Neural crest cell (in vitro differentiated cells): ENCODE measurements at places on chromosomes 5 and 9. TPM values are rescaled to one million over a fixed set of nuclear protein-coding genes. Genes with fewer than 3 reads are reported as not detected.
A peak's percentile ranks its signal among the peaks of the same experiment; 100 is the strongest.

GRCh38 chr5:86765778-86766502 lies 148.2 kb downstream of the COX7C start:
- H3K4me3 ChIP-seq, result no peak overlapping the region
- no peaks in the 10 kb centered on the region for H3K27me3 ChIP-seq
- no peak for DNase-seq
- H3K36me3 ChIP-seq, result peaks cover 4% of the 10 kb centered on the region
- H3K27ac ChIP-seq, result no peak overlapping the region
- peaks cover 5% of the 10 kb centered on the region for H3K4me1 ChIP-seq

- DNase-seq, result no peak
- no peak overlapping the region for H3K4me3 ChIP-seq
- H3K27me3 ChIP-seq, result no peaks in the 10 kb centered on the region
- no peaks in the 10 kb centered on the region for H3K36me3 ChIP-seq
- H3K4me1 ChIP-seq, result no peaks in the 10 kb centered on the region
- no peak overlapping the region for H3K27ac ChIP-seq
Measured at GRCh38 chr5:59158165-59158564, 575.3 kb downstream of the RAB3C start.

DNA sequence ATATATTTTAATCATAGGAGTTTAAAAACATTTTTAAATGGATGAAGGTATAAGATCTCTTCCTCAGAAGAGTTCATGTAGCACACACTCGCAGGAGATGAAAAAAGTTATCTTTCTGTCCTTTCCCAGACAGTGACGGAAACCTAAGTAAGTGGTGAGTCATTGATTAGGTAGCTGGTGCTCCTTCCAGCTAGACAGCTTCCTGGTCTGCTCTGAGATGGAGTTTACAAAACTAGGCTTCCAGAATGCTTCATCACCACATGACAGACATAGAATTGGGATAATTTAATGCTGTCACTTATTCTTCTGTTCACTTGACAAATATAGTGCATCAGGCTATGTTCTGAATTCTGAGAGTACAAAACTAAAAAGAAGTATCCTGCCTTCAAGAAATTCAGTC lies 2393.0 kb upstream of the C9orf72 start:
- no peaks in the 10 kb centered on the region for H3K36me3 ChIP-seq
- H3K4me1 ChIP-seq, result no peaks in the 10 kb centered on the region
- no peaks in the 10 kb centered on the region for H3K27me3 ChIP-seq
- no peak overlapping the region for H3K4me3 ChIP-seq

DNA sequence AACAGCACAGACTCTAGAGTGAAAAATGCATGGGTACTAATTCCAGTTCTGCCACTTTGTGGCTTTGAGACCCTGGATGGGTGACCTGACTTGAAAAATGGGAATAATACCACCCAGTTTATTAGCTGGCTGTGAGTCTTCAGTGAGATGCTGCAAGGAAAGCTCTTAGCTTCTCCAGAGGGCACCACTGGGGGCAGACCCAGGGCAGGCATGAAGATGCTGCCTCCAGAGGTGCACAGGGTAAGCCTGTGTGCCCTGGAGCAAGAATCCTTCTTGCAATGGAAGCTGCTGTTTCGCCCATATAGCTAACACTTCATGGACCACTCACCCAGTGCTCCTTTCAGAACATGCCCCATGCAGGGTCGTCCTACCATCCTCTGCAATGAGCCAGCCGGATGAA lies 75.7 kb downstream of the C5orf15 start:
- peaks cover 6% of the 10 kb centered on the region for H3K4me1 ChIP-seq
- H3K27me3 ChIP-seq, result no peaks in the 10 kb centered on the region
- H3K36me3 ChIP-seq, result no peaks in the 10 kb centered on the region
- no peak overlapping the region for H3K4me3 ChIP-seq

GRCh38 chr9:111986035-111986556 lies 89.5 kb downstream of the UGCG start:
- DNase-seq, result no peak
- H3K27me3 ChIP-seq, result no peaks in the 10 kb centered on the region
- H3K4me3 ChIP-seq, result no peak overlapping the region
- H3K27ac ChIP-seq, result no peak overlapping the region
- no peaks in the 10 kb centered on the region for H3K36me3 ChIP-seq

DNA sequence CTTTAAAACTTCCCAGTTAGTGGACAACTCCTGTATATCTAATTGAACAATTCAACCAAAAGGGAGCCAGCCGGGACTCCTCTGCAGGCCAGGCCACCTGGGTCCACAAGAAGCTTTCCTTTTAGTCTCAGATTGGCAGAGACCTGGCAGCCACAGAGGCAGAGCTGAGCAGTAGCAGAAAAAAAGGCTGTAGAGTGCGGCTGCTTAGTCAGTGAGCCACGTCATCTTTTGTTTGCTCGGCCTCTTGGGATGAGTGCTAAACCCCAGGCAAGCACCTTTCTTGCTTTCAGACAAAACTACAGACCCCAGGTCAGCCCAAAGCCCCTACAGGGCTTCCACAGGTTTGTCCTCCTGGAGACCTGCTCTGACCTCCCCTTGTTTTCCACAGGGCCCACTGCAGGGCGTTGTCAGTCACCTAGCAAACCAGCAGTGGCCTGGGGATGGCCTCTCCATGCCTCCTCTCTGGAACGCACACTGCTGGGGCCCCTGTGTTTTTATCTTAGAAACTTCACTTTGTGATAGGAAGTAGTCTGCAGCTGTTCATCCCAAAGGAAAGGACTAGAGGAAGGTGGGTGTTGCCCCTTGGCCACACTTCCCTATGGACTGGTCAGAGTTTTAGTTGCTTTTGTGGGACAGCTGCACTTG lies 49.9 kb downstream of the SHB start:
- H3K27me3 ChIP-seq, result no peaks in the 10 kb centered on the region
- peak overlapping the region; percentile 29 for H3K27ac ChIP-seq
- H3K36me3 ChIP-seq, result no peaks in the 10 kb centered on the region
- H3K4me3 ChIP-seq, result no peak overlapping the region

DNA sequence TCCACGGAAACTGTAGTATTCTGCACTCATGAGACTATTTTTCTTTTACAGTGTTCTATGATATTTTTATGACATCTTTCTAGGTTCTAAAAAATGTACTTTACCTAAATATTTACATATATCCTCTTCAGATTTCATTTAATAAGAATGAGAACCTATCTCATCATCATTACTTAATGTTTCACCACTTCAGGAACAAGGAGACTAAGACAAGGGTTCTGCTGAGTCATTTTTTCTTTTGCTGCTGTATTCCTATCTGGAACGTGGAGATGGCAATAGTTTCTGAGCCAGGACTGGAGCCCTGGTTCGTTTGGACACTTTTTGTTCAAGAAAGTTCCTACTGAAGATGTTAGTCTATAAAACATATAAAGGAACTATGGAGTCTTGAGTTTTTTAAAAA lies 258.2 kb upstream of the MAP3K1 start:
- no peak for DNase-seq
- no peaks in the 10 kb centered on the region for H3K27me3 ChIP-seq
- no peaks in the 10 kb centered on the region for H3K36me3 ChIP-seq
- no peaks in the 10 kb centered on the region for H3K4me1 ChIP-seq
- H3K27ac ChIP-seq, result no peak overlapping the region
- H3K4me3 ChIP-seq, result no peak overlapping the region

GRCh38 chr5:127999909-128000308 lies 83.7 kb upstream of the SLC12A2 start:
- no peak overlapping the region for H3K4me3 ChIP-seq
- no peak for DNase-seq
- peaks cover 2% of the 10 kb centered on the region for H3K36me3 ChIP-seq
- H3K4me1 ChIP-seq, result no peaks in the 10 kb centered on the region
- H3K27me3 ChIP-seq, result no peaks in the 10 kb centered on the region
- no peak overlapping the region for H3K27ac ChIP-seq

GRCh38 chr5:165913059-165913458 lies 2378.4 kb upstream of the WWC1 start:
- no peak overlapping the region for H3K4me3 ChIP-seq
- H3K36me3 ChIP-seq, result peaks cover 7% of the 10 kb centered on the region
- no peak for DNase-seq
- H3K4me1 ChIP-seq, result no peaks in the 10 kb centered on the region

- no peak for DNase-seq
- peaks cover 15% of the 10 kb centered on the region for H3K4me1 ChIP-seq
- H3K27me3 ChIP-seq, result no peaks in the 10 kb centered on the region
- H3K4me3 ChIP-seq, result no peak overlapping the region
- H3K36me3 ChIP-seq, result no peaks in the 10 kb centered on the region
Measured at GRCh38 chr5:38370358-38371100, 112.2 kb downstream of the EGFLAM start.

GRCh38 chr5:174086751-174087150 lies 41.2 kb downstream of the NSG2 start:
- peaks cover 21% of the 10 kb centered on the region for H3K4me1 ChIP-seq
- no peak for DNase-seq
- peaks cover 12% of the 10 kb centered on the region for H3K27me3 ChIP-seq
- no peak overlapping the region for H3K27ac ChIP-seq
- H3K36me3 ChIP-seq, result no peaks in the 10 kb centered on the region
- no peak overlapping the region for H3K4me3 ChIP-seq

GRCh38 chr5:154118385-154118784 lies 72.1 kb upstream of the GALNT10 start:
- no peak for DNase-seq
- H3K4me1 ChIP-seq, result no peaks in the 10 kb centered on the region
- H3K4me3 ChIP-seq, result no peak overlapping the region
- no peak overlapping the region for H3K27ac ChIP-seq

- H3K4me1 ChIP-seq, result peaks cover 29% of the 10 kb centered on the region
- peaks cover 1% of the 10 kb centered on the region for H3K27me3 ChIP-seq
- no peak for DNase-seq
- H3K27ac ChIP-seq, result no peak overlapping the region
- no peak overlapping the region for H3K4me3 ChIP-seq
- H3K36me3 ChIP-seq, result no peaks in the 10 kb centered on the region
Measured at GRCh38 chr9:76891874-76892273, 14.0 kb downstream of the PRUNE2 start.

- H3K4me1 ChIP-seq, result no peaks in the 10 kb centered on the region
- no peak overlapping the region for H3K4me3 ChIP-seq
- H3K27ac ChIP-seq, result no peak overlapping the region
- DNase-seq, result no peak
- no peaks in the 10 kb centered on the region for H3K36me3 ChIP-seq
- H3K27me3 ChIP-seq, result peaks cover 32% of the 10 kb centered on the region
Measured at GRCh38 chr5:176846335-176847140, 36.2 kb downstream of the UNC5A start.

GRCh38 chr9:110112792-110113191 lies 95.2 kb downstream of the C9orf152 start:
- H3K27ac ChIP-seq, result no peak overlapping the region
- H3K27me3 ChIP-seq, result no peaks in the 10 kb centered on the region
- no peaks in the 10 kb centered on the region for H3K36me3 ChIP-seq

- no peaks in the 10 kb centered on the region for H3K36me3 ChIP-seq
- H3K4me1 ChIP-seq, result peaks cover 13% of the 10 kb centered on the region
- peaks cover 4% of the 10 kb centered on the region for H3K27me3 ChIP-seq
- DNase-seq, result no peak
- H3K4me3 ChIP-seq, result no peak overlapping the region
Measured at GRCh38 chr9:38278457-38278856, 114.0 kb upstream of the ALDH1B1 start.

DNA sequence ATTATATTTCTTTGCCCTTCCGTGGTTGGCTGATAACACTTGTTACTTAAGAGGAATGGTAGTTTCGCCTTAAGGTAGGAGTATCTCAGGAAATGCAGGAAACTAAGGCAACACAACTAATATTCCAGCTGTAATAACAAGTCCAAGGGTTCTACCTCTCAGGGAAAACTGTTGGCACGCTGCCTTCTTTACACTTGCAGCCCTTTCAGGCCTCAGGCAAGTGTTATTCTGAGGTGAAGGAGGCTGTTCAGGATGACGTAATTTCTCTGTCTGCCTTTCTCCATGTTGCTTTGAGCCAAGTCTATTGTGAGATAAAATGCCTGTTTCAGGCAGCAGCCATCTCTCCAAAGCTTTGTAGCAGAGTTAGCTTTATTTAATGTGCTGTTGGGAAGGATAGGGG lies 38.0 kb downstream of the VCAN start:
- H3K36me3 ChIP-seq, result peaks cover 32% of the 10 kb centered on the region
- no peak for DNase-seq
- H3K27me3 ChIP-seq, result no peaks in the 10 kb centered on the region
- no peak overlapping the region for H3K4me3 ChIP-seq
- H3K27ac ChIP-seq, result peak overlapping the region; percentile 65
- H3K4me1 ChIP-seq, result peaks cover 28% of the 10 kb centered on the region

- H3K27ac ChIP-seq, result no peak overlapping the region
- no peaks in the 10 kb centered on the region for H3K36me3 ChIP-seq
- peaks cover 31% of the 10 kb centered on the region for H3K4me1 ChIP-seq
- no peak for DNase-seq
Measured at GRCh38 chr9:89601856-89602562, 2.8 kb upstream of the GADD45G start.

- no peak overlapping the region for H3K4me3 ChIP-seq
- H3K27me3 ChIP-seq, result peaks cover 5% of the 10 kb centered on the region
- H3K27ac ChIP-seq, result no peak overlapping the region
- DNase-seq, result no peak
Measured at GRCh38 chr5:74017786-74018211, 391.8 kb downstream of the ARHGEF28 start.

DNA sequence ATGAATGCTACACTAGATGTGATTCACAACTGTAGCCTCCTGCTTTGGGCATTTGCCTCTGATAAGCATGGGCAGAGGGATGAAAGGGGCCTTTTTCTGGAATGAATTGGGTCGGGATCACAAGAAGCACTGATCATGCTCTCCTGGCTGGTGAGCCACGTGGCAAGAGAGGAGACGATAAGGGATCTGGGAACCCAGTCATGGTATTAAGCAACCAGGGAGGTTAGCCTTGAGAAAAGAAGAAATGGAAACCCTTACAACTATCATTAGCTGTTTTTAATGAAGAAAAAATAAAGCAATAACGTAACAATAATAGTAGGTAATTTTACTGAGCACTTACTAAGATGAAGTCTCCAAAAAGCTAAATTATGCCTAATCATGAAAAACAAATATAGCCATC lies 50.0 kb upstream of the RAI14 start:
- no peaks in the 10 kb centered on the region for H3K36me3 ChIP-seq
- DNase-seq, result no peak
- H3K27me3 ChIP-seq, result no peaks in the 10 kb centered on the region

DNA sequence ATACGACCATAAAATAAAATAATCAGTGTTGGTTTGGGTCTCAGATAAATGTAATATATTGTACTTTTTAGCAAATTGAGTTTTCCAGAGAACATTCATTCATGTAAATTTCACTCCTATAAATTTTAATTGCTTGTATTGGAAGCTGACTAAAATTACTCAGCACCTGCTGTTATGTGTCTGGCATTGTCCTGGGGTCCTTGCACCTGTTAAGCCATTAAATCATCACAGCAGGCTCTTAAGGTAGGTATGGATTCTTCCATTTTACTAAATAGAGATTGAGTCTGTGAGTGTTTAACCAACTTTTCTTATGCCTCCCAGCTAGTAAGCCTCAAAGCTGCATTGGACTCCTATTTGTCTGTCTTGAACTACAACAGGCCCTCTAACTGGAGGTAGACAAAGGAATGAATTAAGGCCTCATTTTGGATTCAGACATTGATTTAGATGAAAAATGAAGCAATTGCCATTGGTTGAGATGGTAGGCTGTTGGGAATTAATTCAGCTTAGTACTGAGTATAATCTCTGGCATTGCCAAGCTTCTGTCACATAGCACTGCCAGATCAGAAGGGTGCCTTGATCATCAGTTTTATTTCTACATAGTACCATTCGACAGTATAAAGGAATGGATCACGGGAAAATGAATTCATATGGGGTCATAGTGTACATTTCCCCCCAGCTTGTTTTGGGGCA lies 78.9 kb downstream of the PARP8 start:
- H3K36me3 ChIP-seq, result peaks cover 4% of the 10 kb centered on the region
- H3K27ac ChIP-seq, result no peak overlapping the region
- no peaks in the 10 kb centered on the region for H3K27me3 ChIP-seq

CNTFR gene
- total RNA-seq, result 112 and 115 TPM in 2 replicates

IFNA13 gene
- total RNA-seq, result not detected in 2 replicates

PTGDS gene
- not detected in 2 replicates for total RNA-seq

MARCOL gene
- not detected in 2 replicates for total RNA-seq

NMUR2 gene
- total RNA-seq, result 0.23 TPM in 1 of 2 replicates, not detected in the other
